ENCODE measurements at places on chromosomes 5 and 9. TPM values are rescaled to one million over a fixed set of nuclear protein-coding genes. Genes with fewer than 3 reads are reported as not detected.

CAMK2A gene
- total RNA-seq: 14.0 TPM

SLC4A9 gene
- total RNA-seq: under 0.01 TPM

DNA sequence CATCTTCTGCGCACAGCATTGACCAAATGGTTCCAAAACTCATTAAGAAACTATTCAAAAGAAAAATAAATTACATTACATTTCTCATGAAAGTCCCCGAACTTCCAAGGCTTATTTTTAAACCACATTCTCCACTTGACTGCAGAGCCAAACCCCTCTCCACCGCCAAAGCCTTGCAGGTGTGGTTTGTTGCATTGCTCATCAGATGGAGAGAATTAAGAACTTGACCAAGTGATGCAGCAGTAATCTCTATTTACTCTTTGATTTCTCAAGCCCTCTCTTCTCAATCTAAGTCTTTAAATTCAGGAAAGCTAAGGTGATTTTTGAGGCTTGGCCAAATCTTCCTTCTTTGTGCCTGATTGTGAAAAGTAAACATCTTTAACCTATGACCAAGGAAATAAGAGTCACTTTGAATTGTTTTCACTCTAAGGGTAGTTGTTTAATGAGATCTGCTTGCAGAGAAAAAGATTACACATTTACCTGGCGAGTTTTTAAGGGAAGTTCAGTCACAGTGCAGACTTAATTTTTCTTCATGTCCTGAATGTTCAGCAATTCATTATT lies 290.5 kb upstream of the ITGA1 start:
- no peak for DNase-seq

- no peak for DNase-seq
Measured at GRCh38 chr5:20574576-20574975, 586.6 kb upstream of the CDH18 start.

DNA sequence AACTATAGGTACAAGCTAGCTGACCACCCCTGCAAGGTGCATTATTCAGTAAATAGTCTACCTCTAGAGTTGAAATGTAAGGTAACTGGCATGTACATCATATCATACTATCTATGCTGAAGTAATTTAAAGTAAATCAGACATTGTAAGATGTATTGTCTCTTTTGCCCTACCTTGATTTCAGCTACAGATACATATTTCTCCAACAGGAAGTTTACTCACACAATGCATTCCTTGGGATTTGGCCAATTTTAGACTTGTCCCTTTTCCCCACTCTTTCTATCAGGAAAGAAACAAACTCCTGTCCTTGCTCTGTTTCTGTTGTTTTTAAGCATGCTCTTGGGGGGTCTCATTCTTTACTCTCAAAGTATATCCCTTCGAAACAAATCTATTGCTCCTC lies 58.5 kb upstream of the TSLP start:
- DNase-seq: no peak

- DNase-seq: no peak
Measured at GRCh38 chr9:25570802-25571201, 107.4 kb downstream of the TUSC1 start.
